ENCODE measurements at places on chromosomes 2 and 18.

GRCh38 chr2:10332402-10333246, 29.9 kb downstream of the HPCAL1 start:
- DNase-seq, result no peak

- DNase-seq, result no peak
Measured at GRCh38 chr18:53375621-53376020, 848.8 kb downstream of the MBD2 start.

DNA sequence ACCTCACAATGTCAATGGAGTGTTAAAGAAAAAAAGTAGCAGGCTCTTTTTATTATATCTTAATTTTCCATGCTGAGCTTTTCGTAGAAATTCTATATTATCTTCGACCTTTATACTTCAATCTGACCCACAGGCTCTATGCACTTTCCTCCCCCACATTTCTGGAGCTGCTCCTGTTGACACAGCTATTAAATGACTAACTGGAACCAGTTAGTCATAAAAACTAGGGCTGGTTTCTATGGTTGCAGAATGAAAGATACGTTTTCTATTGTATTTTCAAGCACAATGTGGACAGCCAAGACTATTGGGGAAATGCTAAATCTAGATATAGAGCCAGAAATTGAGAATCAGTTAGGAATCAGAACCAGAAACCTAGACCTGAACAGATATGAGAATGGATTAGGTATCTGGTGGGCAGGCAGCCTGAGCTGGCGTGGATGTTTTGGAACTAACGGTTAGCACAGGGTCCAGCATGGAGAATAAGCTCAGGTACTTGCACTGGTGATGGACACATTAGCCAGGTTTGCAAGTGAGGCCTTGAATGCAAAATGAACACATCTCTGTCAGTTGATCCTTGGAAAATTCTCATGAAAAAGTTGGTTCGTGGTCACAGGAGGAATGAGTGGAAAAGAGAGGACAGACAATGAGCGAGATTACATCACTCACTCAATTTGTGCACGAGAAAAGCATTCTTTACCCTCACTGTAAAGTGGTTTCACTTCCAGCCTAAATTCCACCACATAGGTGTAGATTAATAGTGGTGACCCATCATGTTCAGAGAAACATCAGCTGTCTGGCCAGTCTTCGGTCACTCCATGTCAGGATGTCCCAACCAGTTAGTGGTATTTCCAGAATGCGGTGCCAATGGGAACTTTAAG, 144.6 kb upstream of the EPHA4 start:
- no peak for DNase-seq

DNA sequence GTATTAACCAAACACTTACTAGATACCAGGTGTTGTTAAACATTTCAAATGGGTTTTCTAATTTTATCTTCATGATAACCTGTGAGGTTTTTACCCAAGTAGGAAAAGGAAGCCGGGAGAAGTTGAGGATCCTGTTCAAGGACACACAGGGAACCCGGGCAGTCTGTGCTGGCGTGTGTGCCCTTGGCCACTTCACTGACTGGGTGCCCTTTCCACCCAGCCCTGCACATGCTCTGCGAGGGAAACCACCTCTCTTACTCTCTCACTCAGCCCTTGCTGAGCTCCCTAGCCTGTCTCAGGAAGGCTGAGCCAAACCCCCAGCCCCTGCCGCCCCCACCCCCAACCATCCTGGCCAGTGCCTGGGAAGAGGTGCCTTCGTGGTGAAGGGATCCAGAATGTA, 51.8 kb downstream of the TEX44 start:
- DNase-seq, result no peak

- no peak for DNase-seq
Measured at GRCh38 chr18:53402670-53403069, 821.8 kb downstream of the MBD2 start.
